Tracheal epithelial cell (primary cell): ENCODE measurements at places on chromosomes 12 and 14. TPM values are rescaled to one million over a fixed set of nuclear protein-coding genes. Genes with fewer than 3 reads are reported as not detected.

Gene SMCO2
- 0.43 and 0.48 TPM in 2 replicates for total RNA-seq

Gene IFNG-AS1
- under 0.01 TPM in 1 of 2 replicates, not detected in the other for total RNA-seq

Gene GAS2L3
- 0.64 and 3.1 TPM in 2 replicates for total RNA-seq

Gene SLC10A1
- not detected in 2 replicates for total RNA-seq

Gene CCDC38
- not detected in 2 replicates for total RNA-seq

Gene AVPR1A
- total RNA-seq, result 0.24 TPM in 1 of 2 replicates, not detected in the other

Gene GRIN2B
- total RNA-seq, result under 0.01 and 0.24 TPM in 2 replicates

Gene CAPZA3
- total RNA-seq, result 0.24 TPM in 1 of 2 replicates, not detected in the other

Gene GPR135
- 0.43 and 0.96 TPM in 2 replicates for total RNA-seq

Gene KCNJ8
- total RNA-seq, result 0.48 TPM in 1 of 2 replicates, not detected in the other

Gene KCNK10
- total RNA-seq, result not detected in 2 replicates

Gene CMA1
- not detected in 2 replicates for total RNA-seq

Gene GPRC5A
- total RNA-seq, result 6.6 and 83.6 TPM in 2 replicates

Gene MEG3
- 3.4 and 5.1 TPM in 2 replicates for total RNA-seq

Gene TPH2
- not detected in 2 replicates for total RNA-seq

Gene PLEK2
- 50.1 and 88.7 TPM in 2 replicates for total RNA-seq

Gene TAS2R13
- 0.48 and 0.64 TPM in 2 replicates for total RNA-seq

Gene KRT85
- total RNA-seq, result not detected in 2 replicates

Gene CLEC7A
- 0.48 TPM in 1 of 2 replicates, not detected in the other for total RNA-seq

Gene MYBPC1
- not detected in 2 replicates for total RNA-seq

Gene AMN
- total RNA-seq, result 0.96 and 4.7 TPM in 2 replicates

Gene FGFR1OP2
- 36.7 and 48.4 TPM in 2 replicates for total RNA-seq

Gene ABCC9
- total RNA-seq, result 0.24 and 0.64 TPM in 2 replicates

Gene PDE3A
- not detected in 2 replicates for total RNA-seq

Gene TAS2R20
- 0.64 and 0.96 TPM in 2 replicates for total RNA-seq

Gene KRT4
- 0.96 and 12.1 TPM in 2 replicates for total RNA-seq

Gene CLEC2A
- not detected in 2 replicates for total RNA-seq

Gene C12orf75
- 22.0 and 104 TPM in 2 replicates for total RNA-seq

Gene KCNH5
- under 0.01 TPM in 1 of 2 replicates, not detected in the other for total RNA-seq

Gene SLC17A8
- not detected in 2 replicates for total RNA-seq

Gene PAH
- total RNA-seq, result not detected in 2 replicates

Gene ETFBKMT
- 1.2 and 1.7 TPM in 2 replicates for total RNA-seq

Gene RNASE7
- 13.6 and 36.1 TPM in 2 replicates for total RNA-seq

Gene CD163L1
- 1.4 TPM in 1 of 2 replicates, not detected in the other for total RNA-seq

Gene ADAM20
- 0.43 and 0.96 TPM in 2 replicates for total RNA-seq

Gene MANSC1
- 0.24 and 2.6 TPM in 2 replicates for total RNA-seq
